ENCODE measurements at places on chromosomes 7 and 10.

DNA sequence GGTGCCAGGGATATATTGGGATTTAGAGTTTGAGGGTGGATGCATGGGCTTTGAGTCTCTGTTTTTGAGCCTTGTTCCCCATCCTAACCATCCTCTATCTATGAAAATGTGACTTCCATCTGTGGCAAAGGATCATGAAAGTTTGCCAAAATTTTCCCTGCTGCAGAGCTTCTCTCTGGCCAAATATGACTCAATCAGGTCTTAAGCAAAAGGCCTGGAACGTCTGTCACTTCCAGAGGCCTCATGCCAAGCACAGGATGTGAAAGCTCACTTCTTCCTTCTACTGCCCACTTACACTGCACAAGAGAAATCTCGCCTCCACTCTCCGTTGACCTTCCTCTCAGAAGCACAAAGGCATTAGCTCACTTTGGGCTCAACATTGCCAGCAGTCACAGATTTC lies 696.9 kb upstream of the NRP1 start:
- DNase-seq: no peak

- no peak for DNase-seq
These were observed 55.8 kb upstream of the ITGA8 start for GRCh38 chr10:15775513-15775912.

DNA sequence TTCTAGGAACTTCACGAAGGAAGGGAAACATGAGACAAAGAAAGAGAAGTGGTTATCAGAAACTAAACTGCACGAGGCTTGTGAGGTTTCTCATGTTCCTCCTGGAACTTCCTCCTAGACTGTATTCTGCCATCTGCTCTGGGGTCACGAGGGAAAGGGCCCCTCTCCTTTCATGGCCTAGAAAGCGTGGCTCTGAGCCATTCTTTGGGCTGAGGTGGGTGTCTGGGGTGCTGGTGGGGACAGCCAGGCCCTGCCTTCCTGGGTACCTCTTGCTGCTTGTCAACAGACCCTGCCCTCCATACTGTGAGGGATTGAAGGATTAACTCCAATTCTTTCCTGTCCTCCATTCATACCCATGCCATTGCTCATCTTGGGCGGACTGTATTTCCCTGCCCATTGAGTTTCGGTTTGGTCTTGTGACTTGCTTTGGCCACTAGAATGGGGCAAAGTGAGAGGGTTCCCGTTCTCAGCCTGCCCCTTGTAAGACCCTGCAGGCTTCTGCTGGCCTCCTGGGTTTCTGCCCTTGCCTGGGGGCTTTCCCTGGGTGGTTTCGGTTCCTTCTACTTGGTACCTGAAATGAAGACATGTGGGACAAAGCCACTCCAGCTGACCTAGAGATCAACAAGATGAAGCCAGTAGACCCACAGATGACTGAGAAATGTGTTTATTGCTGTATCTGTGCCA lies 14.9 kb upstream of the GIMAP8 start:
- no peak for DNase-seq

DNA sequence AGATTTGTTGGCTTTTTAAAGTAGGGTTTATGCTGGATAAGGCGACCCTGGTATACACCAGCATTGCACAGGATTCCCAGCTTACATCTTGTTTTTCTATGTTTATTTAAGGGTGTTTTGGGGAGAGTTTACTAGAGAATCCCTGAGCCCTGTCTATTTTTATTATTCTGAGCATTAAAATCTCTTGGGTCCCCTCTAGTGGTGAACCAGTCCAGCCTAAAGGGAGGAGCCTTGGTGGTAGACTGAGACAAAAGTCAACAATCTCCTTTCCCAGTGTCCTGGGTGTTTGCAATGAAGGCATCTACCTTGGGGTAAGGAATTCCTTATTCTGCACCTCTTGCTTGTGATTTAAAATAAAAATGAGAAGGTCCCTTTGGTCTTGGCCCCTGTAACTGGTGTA lies 38.2 kb downstream of the ANTXRL start:
- no peak for DNase-seq

GRCh38 chr7:17298840-17299482 lies 509 bp downstream of the AHR start:
- peak; percentile 30 for DNase-seq

All from stimulated activated CD8-positive, alpha-beta memory T cell treated with anti-CD3 and anti-CD28 coated beads, Interleukin-7, amount 100 ng/mL, for 1 hour (primary cell).